Uterine smooth muscle cell (primary cell): ENCODE measurements at places on chromosomes 16 and 17. TPM values are rescaled to one million over a fixed set of nuclear protein-coding genes. Genes with fewer than 3 reads are reported as not detected.

Gene MYH2
- under 0.01 and 0.12 TPM in 2 replicates for total RNA-seq

Gene EFNB3
- total RNA-seq, result 0.11 and 0.12 TPM in 2 replicates

Gene SP6
- 0.11 TPM in 1 of 2 replicates, not detected in the other for total RNA-seq

Gene CD300LG
- not detected in 2 replicates for total RNA-seq

Gene CMTM2
- total RNA-seq, result not detected in 2 replicates

Gene GNAO1
- under 0.01 TPM in 2 replicates for total RNA-seq

Gene IGFALS
- total RNA-seq, result under 0.01 and 0.50 TPM in 2 replicates

Gene ALOX15B
- 0.12 TPM in 1 of 2 replicates, not detected in the other for total RNA-seq

Gene CCL5
- not detected in 2 replicates for total RNA-seq

Gene ZNF624
- 5.7 and 7.2 TPM in 2 replicates for total RNA-seq

Gene ACBD4
- 3.9 and 7.5 TPM in 2 replicates for total RNA-seq

Gene SMTNL2
- under 0.01 TPM in 1 of 2 replicates, not detected in the other for total RNA-seq

Gene TNP2
- total RNA-seq, result not detected in 2 replicates
